Activated CD8-positive, alpha-beta memory T cell treated with anti-CD3 and anti-CD28 coated beads, Interleukin-2, amount 50 U/mL, for 48 hours (primary cell): ENCODE measurements at places on chromosomes 3 and 15.

- no peak for DNase-seq
Measured at GRCh38 chr15:77632534-77633133, at the start of gene LINGO1. Gene LINGO1, minus strand, starts transcription at chr15:77632912. Its CDS starts 597 bp downstream, at chr15:77632315.

GRCh38 chr3:153284282-153284938, 122.4 kb downstream of the RAP2B start:
- DNase-seq, result no peak

DNA sequence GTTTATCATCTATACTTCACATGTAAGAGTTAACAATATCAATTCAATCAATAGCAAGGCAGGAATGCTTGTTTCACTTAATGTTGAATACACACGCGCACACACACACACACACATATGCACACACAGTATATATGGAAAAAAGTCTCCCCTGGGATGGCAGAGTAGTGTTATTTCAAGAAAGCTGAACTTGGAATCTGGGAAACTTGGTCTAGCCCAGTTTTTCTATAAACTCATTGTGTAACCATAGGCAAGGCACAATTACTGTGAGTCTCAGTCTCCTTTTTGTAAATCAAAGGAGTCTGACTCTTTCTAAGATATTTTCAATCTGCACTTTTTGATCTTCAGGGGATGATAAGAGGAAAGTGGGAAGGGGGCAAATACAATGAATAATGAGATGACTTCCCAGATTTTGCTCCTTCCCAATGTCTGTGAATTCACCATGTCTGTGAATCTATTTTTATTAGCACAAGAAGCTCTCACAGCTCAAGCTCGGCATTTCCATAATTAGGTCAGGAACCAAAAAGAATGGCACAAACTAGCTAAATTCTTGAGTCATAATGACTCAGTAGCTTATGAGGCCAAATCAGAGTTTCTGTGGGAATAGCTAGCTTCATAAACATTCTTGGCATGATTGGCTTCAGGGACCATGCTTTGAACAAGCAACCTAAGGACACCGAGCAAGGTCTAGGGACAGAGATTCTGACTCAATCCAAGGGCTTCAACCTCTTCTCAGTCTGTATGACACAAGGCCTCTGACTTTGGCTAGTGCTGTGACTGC, 227.4 kb upstream of the DCBLD2 start:
- DNase-seq, result no peak

DNA sequence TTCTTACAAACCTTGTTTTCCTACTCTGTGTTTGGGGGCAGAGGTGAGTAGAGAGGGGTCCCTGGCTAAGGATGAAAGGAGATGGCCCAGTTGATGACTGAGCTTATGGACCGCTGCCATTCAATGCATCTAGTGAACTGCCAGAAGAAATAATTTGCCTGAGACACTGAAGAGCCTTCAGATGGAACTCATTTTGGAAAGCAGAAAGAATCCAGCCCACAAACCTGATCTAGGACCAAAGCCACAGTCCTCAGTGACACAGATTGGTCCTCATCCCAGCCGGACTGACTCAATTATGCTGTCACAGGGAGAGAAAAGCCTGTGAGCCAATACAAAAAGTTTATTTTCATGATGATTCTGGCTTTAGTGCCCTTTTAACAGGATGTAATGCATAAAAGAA, 82.7 kb downstream of the CD47 start:
- DNase-seq, result no peak

- DNase-seq, result peak; percentile 12
Measured at GRCh38 chr15:64930019-64930652, 18.4 kb downstream of the ANKDD1A start.

DNA sequence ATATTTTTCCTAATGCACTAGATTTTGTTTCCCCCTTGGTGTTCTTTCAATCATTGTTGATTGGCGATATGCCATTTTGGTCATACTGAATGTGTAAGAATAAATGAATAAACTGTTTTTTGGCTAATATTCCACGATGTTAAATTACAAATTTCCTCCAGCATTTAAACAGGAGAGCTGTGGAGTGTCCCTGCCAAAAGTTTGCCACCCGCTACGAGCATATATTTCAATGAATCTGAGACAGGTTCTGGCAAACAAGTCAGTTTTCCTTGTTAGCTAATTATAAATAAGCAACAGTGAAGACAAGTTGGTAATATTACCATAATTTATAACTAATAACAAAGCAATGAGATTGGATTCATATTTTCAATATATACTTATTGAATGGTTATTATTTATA, 777.6 kb downstream of the ROBO1 start:
- DNase-seq, result no peak

DNA sequence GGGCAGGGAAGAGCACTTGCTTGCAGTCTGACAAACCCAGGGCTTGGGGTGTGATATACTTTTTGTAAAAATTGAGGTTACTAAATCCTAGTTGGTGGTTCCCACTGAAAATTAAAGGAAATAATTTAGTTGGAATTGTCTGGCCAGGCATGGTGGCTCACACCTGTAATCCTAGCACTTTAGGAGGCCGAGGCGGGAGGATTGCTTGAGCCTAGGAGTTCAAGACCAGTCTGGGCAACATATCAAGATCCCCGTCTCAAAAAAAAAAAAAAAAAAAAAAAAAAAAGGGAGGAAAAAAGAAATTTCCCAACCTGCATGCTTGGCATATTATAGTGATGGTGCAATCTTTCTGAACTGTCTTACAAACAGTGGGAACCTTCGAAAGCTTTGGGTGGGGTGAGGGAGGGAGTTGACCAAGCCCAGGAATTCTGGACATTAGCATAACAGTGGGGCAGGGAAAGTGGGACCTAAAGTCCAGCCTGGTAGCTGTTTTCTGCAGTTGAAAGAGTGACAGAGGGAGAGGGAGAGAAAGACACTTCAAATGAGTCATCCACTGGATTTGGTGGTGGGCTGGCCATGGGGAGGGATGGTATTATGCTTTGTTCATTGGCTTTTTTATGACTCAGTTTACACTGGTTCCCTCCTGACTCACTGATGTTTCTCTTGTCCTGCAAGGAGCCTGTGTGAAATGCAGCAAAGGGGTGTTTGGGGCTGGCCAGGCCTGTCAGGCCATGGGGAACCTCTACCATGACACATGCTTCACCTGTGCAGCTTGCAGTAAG, 41.1 kb downstream of the LIMD1 start:
- DNase-seq, result no peak

GRCh38 chr15:33375236-33375635, 64.5 kb downstream of the RYR3 start:
- no peak for DNase-seq

DNA sequence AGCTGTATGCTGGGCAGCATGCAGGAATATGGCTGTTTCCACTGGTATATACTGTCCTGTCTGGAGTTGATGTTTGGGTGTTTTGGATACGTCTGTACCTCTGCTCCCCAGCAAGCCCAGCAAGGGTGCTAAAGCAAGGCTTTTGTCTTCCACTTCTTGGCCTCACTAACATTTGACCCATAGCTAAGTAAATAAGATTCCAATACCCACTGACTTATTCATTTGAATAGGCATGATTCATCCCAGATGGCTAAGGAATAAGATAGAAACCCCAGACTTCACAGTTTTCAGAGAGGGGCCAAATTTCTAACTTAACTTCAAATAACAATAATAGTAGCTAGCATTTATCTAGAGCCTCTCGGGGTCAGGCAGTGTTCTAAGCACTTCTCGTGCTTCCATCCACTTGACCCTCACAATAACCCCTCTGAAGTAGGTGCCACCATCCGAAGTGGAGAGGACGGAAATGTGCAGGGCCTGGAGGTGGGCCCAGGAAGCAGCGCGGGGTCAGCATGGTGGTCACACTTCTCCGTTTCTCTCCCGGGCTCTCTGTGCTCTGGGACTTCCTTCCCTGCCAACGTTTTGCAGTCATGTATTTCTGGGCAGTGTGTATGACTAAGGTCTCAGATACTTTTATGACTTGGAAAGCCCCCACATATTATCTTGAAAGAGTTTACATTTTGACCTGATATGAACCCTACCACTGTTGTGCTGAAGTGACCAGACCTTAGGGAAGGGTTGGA, 39.3 kb downstream of the LRRK1 start:
- no peak for DNase-seq

DNA sequence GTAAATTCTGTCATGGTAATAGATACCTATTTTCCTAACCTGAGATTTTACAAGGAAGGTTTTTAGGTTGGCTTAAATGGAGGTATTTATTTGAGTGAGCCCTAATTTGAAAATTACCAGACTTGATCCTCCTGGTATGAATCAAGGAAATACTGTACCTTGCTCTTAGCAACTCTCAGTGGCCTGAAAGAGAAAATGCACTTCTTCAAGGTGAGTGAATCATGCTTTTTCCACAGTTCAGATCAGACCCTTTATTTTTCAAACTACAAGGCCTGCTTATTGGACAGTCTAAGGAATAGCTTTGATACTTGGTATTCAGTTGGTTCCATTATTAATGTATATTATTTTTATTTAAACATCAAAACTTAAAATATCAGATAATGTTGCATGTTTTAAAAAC, 15.4 kb downstream of the FEM1B start:
- no peak for DNase-seq

- DNase-seq, result no peak
Measured at GRCh38 chr15:85704066-85704465, 90.7 kb downstream of the KLHL25 start.

GRCh38 chr3:188276375-188276774, 122.4 kb downstream of the LPP start:
- no peak for DNase-seq

DNA sequence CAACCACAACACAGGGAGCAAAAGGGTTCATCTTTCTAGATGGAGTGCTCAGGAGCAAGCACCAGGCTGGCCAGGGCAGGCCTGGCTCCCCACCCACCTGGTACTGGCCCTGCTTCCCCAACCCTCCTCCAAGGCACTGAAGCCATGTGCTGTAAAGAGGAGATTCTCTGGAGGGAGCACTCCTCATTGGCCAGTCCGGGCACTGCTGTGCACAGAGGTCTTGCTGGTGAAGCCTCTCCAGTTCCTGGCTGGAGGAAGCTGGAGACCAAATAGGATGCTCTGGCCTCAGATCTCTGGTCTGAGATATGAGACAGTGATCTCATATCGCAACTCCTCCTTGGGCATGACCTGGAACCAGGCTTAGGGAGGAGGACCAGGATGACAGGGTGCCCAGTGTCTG, 7.7 kb upstream of the SEMA3F start:
- no peak for DNase-seq

DNA sequence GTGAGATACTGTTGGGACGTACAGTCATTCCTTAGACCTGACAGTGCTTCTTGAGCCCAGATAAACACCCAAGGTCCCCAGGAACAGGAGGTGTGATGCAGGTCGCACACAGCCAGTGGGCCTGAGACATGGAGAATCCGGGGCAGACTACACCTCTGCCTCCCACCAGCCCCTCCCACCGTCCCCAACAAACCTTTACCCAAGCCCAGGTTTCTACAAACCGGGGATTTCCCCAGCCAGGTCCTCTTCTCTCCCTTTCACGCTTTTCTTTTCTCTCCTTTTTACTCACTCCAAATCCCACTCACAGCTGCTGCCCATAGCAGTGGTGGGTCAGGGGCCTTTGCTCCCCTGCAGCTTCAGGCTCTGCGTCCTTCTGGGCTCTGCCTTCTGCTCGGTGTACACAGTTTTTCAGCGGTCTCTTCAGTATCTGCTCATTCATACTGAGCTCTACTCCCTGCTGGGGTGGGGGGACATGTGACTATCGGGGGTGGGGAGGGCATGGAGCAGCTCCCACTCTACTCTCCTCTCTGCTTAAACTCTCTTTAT, 4.8 kb upstream of the PCSK6 start:
- DNase-seq, result no peak
